Midbrain (tissue), 1 donor: ENCODE measurements at places on chromosomes 3 and 15.

DNA sequence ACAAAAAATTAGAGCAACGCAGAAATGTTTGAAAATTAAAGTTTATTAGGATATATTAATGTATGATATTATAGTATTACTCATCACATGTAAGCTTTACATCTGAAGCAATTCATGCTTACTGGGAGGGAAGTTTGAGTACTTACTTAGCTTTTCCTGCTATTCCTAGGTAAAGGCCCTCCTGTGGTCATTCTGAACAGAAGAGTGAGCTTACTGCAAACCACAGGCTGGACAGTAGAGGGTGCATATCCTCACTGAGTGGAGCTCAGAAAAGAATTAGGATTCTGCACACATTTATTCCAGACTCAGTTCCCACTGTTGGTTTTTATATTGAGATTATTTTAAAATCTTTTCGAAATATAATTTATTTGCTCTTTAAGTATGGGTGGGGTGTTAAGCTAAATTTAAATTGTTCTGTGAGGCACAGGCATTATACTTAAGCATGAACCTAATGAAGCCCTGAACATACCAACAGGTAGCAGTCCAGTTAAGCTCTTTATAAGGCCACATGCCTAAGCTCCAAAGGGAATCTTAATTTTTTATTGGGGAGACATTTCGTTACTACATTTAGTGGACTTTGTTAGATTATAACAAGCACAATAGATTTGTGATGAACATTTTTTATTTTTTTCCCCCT is 10.2 kb downstream of the MRPS22 start:
- DNase-seq: peak; percentile 42

DNA sequence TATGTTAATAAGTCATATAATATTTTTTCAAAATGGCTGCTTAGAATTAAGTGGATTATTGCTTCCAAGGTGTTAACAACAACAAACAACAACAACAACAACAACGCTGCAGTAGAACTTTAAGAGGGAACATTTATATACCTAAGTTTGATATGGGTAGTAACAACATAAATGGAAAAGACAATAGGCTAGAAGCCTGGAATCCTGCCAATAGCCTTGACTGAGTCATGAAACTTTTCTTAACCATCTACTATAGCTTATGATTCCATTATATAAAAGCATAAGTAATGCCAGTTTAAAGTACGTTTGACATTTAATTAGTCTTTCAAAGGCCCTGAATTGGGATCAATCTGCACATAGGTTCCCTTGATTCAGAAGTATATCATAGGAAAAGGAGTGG is 31.2 kb downstream of the SATB1 start:
- DNase-seq: no peak

DNA sequence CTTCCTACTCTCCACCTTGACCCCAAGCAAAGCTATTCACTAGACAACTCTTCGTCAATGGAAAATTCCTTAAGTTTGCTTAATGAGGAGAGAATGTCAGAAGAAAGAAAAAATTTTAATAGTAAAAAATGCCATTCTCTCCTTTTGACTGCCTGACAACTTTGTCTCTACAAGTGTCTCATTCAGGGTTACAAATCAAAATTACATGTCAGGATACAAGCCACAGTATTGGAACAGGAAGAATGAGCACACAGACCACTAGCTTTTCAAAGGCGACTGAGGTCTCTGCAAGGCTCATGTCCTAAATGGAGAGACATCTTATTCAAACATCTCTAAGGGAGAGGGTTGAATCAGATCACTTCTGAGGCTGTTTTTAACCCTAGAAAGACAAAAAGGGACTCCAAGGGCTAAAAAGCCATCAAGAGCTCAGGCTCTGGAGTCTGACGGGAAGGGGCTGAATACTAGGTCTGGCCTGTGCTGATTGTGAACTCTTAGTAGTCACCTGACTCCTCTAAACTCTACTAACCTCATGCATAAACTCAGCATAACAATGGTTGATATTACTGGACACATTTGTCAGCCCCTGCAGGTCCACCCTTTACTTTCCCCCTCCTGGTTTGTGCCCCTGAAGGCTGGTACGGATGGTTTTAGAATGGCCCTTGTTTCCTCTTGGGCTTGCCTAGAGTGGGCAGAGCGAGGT is 12.8 kb upstream of the MEIS2 start:
- DNase-seq: no peak

- DNase-seq: no peak
These were observed 54.8 kb upstream of the TNFSF10 start for GRCh38 chr3:172577987-172578570.

- DNase-seq: no peak
These were observed 11.0 kb upstream of the ONECUT1 start for GRCh38 chr15:52800828-52801747.

- no peak for DNase-seq
These were observed 41.3 kb upstream of the GCNT3 start for GRCh38 chr15:59570315-59570714.

GRCh38 chr3:129235344-129235917 is 14.0 kb upstream of the COPG1 start:
- no peak for DNase-seq

- no peak for DNase-seq
These were observed 162.5 kb upstream of the BFSP2 start for GRCh38 chr3:133237380-133237779.

GRCh38 chr3:8987645-8988383 is 24.5 kb upstream of the RAD18 start:
- peak; percentile 79 for DNase-seq
